ENCODE measurements at places on chromosomes 5 and 9.
A peak's percentile ranks its signal among the peaks of the same experiment; 100 is the strongest.

DNA sequence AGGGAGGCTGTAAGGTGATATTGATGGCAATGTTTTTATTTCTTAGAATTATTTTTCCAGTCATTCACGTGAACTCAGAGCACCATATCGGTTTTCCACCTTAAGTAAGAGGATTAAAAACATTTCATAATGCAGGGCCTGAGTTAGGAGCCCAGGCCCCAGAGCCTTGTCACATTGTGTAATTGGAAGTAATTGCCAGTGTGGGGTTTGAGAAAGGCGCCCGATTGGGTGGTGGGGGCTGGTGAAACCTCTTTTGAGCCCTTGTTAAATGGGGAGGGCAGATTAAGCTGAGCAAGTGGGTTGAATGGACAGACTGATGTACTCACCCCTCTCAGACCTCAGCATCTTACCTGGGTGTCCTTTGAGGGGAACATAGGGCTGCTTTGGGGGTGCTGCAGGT lies 116.7 kb upstream of the PITX1 start:
- no peak for DNase-seq

GRCh38 chr9:126439402-126439765 lies 112.8 kb downstream of the MVB12B start:
- DNase-seq: peak; percentile 81

DNA sequence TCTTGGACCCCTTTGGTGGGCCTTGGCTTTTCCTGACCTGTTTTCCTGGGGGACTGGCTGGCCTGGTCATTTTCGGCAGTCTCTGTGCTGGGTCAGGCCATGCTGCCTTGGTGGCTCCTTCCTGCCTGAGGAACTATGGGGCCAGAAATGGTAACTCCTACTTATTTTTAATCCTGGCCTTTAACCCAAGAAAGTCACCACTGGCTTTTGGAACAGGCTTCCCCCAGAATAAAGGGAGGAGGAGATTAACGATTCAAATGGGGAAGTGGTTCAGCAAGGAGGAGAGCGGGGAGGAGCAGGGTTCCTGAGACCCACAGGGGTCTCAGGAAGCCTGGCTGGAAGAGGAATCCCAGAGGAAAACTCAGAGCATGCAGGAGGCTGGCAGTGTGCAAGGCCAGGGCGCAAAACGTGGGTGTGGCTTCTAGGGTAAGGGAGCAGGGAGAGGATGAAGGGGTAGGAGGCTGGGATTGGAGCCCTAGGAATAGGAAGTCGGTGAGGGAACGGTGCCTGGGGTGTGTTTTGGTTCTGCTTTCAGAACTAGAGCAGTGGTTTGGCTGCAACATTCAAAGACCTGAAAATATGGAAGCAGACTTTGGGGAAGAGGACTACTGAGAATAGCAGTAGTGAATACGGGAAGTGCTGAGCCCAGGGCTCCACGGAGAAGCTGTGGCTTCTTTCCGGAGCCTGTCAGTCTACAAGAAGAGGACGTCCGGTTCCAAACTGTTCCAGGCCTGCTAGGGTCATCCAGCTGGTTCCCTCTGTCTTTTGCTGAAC lies 271.1 kb upstream of the KLF4 start:
- no peak for DNase-seq

GRCh38 chr9:128406848-128407391 lies 13.7 kb upstream of the CERCAM start:
- DNase-seq: peak; percentile 53

GRCh38 chr9:79395755-79396154 lies 176.0 kb upstream of the TLE4 start:
- no peak for DNase-seq

DNA sequence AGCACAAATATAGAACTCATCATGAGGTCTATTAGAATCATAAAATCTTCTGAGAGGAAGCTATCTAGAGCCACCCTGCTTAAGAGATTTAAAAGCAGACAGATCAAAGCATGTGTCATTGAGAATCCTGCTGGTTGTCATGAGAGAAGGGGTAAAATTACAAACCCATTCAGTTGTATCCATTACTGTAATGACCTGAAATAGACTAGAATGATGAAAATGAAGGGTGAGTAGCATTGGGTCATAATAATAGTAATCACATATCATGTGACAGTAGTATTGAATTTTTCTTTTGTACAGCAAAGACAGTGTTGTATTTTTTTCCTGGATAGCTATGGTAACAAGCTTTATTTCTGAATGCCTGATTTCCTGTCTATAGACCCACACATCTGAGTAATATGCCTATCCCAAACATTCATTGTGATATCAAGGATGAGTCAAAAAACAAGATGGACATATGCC lies 149.0 kb downstream of the PDE4D start:
- DNase-seq: peak; percentile 74

DNA sequence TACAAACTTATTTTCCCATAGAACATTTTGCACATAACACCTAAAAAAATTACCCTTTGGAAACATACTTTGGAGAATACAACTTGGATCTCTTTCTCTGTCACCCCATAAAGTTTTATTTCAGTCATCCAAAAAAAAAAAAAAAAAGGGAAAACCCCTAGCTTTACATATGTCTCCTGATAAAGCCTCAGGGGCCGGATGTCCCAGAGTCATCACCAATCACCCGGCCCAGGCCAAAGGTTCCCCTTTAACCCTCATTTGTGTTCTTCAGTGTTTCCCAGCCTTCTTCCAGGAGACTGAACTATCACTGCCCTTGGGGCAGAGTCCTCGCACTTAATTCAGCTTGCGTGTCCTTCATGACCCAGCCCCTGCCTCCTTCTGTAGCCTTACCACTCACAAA lies 28.8 kb downstream of the ANXA6 start:
- no peak for DNase-seq

DNA sequence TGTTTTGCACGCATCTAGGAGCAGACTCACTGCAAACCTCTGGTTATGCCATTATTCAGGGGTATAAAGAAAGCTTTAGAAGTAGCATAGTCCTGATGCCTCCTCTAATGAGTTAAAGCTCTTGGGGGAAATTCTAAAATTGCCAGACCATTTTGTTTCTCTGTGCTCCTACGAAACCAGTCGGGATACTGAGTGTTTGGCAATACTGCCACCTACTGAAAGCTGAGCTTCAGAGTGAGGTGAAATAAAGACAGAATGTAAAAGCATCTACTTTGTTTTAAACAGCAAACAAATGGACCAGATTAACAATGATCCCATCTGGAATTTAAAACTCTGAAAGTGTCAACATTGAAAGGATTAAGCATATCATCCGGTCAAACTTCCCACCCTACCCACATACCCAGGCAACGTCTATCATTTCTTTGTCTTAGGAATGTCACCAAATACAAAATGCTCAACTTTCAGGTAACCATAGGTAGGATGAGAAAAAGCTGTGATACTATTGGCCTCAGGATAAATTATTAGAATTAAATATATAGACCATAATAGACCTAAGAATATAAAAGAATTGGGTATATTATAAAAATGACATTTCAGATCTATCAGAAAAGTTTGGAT lies 77.8 kb upstream of the SHISAL2B start:
- DNase-seq: peak; percentile 51

GRCh38 chr5:180860273-180860886 lies 696 bp downstream of the ZFP62 start:
- peak; percentile 44 for DNase-seq

- peak; percentile 79 for DNase-seq
Observed at GRCh38 chr5:113163328-113163727, 186.7 kb downstream of the DCP2 start.

- DNase-seq: no peak
Observed at GRCh38 chr5:152844713-152845112, 439.6 kb upstream of the NMUR2 start.

- DNase-seq: peak; percentile 80
Observed at GRCh38 chr9:4904322-4905134, 80.5 kb upstream of the JAK2 start.

GRCh38 chr5:39898731-39899130 lies 474.0 kb upstream of the DAB2 start:
- peak; percentile 6 for DNase-seq

DNA sequence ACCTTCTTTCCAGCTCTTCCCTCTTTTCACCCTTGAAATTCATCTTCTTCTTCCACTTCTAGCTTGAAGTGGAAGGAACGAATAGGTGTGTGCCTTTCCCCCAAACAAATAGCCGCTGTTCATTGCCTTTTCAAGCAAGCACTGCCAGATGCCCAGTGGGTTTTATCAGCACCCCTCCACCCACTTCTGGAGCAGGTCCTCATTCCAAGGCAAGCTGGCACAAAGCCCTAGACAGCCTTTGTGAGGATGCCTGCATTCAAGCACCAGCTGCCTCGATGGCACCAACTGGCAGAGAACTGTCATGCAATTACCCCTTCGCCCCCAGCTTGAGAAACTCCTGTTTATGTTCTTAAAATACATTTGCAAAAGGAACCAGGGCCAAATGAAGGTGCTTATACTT lies 36.5 kb downstream of the SERINC5 start:
- no peak for DNase-seq

DNA sequence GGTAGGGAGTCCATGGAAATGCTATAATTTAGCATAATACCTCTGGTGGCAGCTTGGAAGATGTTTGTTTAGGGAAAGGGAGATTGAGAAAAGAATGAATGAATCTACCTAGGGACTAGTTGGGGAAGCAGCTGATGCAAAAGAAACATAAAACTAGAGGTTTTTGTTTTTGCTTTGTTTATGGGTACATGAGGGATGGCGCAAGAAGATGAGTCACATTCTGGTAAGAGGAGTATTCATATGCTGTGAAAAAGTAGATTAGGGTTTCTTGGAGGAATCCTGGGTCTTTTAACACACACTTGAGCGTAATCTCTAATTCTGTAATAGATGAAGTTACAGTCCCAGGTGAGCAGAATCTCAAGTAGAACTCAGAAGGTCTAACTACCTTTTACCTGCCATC lies 17.1 kb downstream of the C9orf43 start:
- no peak for DNase-seq

DNA sequence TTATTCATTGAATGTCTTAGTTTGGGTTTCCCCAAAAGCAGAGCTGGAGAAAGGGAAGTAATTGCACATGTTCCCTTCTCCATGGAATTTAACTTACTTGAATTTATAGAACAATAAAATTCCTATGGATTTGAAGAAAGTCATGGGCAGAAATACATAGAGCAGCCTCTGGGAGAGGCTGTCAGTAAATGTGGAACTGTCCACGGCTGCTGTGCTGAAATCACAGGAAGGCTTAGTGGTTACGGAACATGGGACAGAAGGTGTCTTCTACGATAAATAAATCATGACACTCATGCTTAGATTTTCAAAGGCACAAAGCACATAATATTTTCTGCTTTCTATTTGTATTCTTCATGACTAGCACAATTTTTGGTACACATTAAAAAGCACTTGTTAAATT lies 440.6 kb upstream of the IZUMO3 start:
- DNase-seq: no peak

GRCh38 chr5:77898385-77898784 lies 122.2 kb upstream of the TBCA start:
- no peak for DNase-seq

DNA sequence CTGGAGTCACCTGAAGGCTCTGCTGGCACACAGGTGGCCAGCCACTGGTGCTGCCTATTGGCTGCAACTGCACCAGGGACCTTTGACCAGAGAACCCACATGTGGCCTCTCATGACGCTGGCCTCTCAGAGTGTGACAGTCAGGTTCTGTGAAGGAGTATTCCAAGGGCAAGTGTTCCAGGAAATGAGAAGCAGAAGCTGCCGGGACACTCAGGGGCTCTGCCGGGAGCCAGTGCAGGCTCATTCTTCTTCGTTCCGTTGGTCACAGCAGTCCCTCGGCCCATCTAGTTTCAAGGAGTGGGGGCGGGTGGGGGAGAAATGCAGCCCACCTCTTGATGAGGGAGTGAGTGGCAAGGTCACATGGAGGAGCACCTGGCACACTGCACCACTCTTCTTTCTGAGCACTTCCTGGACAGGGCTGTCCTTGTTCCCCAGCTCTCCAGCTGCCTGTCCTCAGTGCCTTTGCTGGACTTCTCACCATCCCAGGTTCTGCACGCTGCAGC lies 237.5 kb downstream of the GADD45G start:
- DNase-seq: no peak

- no peak for DNase-seq
Observed at GRCh38 chr9:77543131-77543822, 104.8 kb downstream of the GNA14 start.

DNA sequence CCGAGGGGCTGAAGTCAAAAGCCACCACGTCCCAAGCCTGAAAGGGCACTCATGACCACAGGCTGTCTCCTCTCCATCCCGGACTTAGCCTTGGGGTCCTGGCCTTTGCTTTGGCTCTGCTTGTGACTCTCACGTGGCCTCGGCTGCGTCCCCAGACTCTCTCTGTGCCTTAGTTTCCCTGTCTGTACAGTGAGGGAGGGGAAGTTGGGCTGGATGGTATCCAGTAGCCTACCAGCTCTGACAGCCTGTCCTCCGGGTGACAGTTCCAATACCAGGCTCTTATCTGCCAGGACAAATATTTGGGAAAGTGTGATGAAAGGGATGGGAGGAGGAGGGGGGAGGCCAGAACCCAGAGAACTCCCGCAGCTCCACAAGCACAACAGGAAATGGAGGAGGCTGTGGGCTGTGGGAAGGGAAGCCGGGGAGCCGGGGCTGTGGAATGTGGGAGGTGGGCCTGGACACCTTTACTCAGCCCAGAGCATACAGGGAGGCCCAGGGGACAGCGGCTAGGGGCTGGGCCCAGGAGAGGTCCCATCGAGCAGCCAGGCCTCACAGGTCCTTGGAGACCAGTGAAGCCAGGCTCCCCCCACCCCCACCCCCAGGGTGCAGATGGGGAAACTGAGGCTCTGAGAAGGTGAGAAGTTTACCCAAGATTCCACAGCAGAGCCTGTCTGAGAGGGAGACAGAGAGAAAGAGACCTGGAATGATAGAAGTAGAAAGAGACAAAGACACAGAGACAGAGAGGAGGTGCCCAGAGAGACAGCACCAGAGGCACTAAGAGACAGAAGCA lies 18.3 kb downstream of the PDGFRB start:
- peak; percentile 81 for DNase-seq

- DNase-seq: no peak
Observed at GRCh38 chr5:6833406-6833805, 120.2 kb downstream of the TENT4A start.

- DNase-seq: no peak
Observed at GRCh38 chr9:135224921-135225541, 137.6 kb downstream of the OLFM1 start.

GRCh38 chr9:132669319-132669697 lies 475 bp downstream of the DDX31 start:
- peak; percentile 74 for DNase-seq

DNA sequence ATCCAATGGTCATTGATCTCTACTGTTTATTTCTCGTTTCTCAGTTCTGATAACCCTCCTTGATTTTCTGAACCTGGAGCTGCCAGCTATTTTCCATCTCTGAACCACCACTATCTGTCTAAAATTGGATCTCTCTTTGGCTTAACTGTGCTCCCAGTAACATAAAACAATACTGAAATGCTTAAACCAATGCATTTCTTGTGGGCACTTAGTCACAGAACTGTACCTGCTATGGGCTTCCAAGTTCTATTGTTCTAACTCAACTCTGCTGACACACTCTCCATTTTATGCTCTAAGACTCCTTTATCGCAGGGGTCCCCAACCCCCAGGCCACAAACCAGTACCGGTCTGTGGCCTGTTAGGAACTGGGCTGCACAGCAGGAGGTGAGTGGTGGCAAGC lies 120.6 kb downstream of the LHFPL2 start:
- DNase-seq: no peak

- DNase-seq: no peak
Observed at GRCh38 chr5:80092486-80093107, 57.4 kb downstream of the THBS4 start.

- peak; percentile 92 for DNase-seq
Observed at GRCh38 chr5:52859628-52860027, 71.9 kb downstream of the ITGA1 start.

- DNase-seq: no peak
Observed at GRCh38 chr5:71893451-71893850, 174.4 kb downstream of the CARTPT start.
